Activated CD8-positive, alpha-beta memory T cell treated with anti-CD3 and anti-CD28 coated beads for 4 hours (primary cell): ENCODE measurements at places on chromosomes 4 and X.

GRCh38 chr4:150418757-150419410, 163.1 kb upstream of the MAB21L2 start:
- DNase-seq: no peak

DNA sequence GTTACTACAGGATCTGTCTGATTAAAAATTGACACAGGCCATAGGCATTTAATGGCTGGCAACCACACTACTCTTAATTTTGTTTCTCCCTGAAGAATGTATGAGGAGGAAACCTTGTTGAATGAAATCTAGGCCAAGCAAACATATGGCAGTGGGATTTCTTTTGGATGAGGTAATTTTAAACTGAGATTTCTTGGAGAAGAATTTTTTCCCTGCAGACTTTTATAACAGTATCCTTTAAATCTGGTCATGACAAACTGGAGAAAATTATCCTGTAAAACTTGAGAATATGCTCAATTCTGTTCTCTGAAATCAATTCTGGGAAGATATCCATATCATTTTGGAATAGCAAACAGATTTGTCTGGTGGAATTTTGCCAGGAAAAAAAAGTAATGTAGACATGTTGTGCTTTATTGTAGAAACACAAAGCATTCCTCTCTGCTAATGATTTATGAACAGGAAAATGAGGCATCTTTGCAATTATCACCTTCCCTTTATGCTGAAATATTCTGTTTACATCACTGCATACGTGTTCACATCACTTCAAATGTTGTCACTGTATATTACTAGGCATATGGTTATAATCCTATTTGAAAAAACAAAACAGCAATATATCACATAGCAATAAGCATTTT, 108.3 kb upstream of the ARSJ start:
- no peak for DNase-seq

DNA sequence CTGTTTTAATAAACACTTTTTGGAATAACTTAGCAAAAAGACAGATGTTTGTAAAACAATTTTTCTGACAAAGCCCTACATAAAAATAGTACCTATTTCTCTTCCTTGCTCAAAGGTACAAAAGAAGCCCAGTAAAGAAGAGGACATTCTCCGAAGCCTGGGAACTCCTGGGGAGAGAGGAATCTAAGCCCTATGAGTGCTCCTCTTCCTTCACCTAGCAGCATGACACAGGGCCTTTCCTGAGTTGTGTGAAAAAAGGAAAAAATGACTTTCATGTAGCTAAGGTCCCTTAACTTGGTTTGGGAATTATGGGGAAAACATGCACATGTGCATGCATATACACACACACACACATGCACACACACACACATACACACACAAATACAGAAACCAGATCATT, 586.9 kb downstream of the TMA16 start:
- no peak for DNase-seq

DNA sequence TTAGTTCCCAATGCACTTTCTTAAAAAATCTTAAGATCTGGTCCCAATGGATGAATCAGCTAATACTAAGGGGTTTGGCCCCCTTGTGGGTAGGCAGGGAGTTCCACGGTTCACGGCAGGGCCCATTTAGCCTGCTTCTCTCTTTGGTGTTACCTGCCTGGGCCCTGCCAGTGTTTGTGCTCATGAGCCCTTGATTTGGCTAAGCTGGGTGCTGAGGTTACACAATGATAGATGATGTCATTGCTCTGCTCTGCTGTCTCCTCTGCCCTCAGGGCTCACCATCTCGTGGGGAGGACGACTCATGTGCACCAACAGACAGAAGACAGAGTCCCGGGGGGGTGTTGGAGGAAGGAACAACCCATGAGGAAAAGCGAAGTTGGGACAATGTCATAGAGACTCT, 24.4 kb downstream of the RTL5 start:
- DNase-seq: no peak

GRCh38 chr4:170497112-170497511, 407.4 kb upstream of the AADAT start:
- no peak for DNase-seq

DNA sequence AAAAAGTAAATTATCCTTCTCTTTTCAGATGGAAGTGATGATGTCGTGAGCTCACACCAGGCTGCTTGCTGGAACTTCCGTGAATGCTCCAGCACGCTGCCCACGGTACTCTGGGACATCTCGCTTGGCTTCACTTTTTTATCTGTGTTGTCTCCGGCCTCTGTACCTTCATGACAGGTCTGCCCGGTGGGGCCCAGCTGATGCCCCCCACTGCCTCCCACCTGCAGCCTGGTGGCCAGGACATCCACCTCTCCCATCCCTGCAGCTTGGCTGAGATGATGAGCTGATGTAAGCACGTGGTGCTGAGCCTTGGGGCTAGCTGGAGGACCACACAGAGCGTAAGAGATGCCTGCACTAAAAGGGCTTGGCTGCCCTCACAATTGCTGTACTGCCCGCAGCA, 59.0 kb upstream of the HELT start:
- DNase-seq: no peak

DNA sequence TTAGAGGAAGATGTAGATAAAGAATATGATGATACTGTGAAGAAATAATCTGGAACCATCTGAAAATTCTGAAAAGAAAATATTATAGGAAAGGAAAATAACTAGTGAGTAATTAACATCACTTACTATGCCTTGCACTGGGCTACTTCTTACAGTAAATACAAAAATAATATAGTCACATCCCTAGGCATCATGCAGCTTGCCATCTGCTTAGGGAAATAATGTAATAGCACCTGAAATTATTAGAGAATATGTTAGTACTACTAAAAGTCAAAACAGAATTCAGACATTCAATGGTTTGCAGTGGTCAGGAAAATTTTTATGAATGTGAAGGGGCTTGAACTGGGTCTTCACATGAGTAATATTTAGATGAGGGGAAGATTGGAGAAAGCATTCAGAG, 272.2 kb upstream of the EMCN start:
- DNase-seq: no peak
